HTR-8/SVneo (cell line): ENCODE measurements at places on chromosomes 4 and X.
A peak's percentile ranks its signal among the peaks of the same experiment; 100 is the strongest.

- no peak for DNase-seq
Measured at GRCh38 chr4:5707778-5708448, 446 bp downstream of the EVC2 start.

DNA sequence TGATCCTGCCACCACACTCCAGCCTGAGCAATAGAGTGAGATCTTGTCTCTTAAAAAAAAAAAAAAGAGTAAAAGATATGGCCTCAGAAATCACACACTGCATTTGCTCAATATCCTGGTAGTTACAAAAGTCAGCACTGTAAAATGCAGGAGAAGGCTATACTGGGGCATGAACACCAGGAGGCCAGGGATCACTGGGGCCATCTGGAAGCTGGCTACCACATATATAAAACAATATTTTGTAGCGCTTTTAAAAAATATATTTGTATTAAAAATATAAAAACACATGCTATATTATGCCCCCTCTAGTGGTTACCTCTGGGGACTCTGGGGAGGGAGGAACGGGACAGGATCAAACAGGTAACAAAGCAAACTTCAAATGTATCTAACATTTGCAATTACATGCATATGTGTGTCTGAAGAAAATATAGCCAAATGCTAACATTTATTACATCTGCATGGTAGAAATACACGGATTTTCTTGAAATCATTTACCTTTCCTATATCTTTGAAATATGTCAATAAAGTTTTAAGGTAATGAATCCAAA, 4.0 kb downstream of the C4orf46 start:
- peak; percentile 31 for DNase-seq

DNA sequence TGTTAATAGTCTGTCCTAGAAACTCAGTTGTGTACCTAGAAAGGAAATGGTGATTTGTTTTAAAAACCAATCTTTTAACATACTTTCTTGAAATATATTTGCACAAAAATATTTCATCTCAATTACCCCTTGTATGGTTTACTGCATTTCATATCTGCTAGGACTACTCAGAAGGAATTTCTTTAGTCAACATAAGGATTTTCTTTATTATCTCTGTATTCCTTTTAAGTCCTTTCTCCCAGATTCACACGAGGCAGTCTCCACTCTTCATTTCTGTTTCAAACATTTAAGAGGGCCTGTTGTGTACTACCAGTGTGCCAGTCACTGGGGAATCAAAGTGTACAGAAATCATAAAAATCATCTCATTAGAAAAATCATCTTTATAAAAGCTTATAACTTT, 28.8 kb downstream of the NFKB1 start:
- DNase-seq: no peak

GRCh38 chr4:76546327-76546726, 111.3 kb downstream of the SHROOM3 start:
- DNase-seq: no peak

DNA sequence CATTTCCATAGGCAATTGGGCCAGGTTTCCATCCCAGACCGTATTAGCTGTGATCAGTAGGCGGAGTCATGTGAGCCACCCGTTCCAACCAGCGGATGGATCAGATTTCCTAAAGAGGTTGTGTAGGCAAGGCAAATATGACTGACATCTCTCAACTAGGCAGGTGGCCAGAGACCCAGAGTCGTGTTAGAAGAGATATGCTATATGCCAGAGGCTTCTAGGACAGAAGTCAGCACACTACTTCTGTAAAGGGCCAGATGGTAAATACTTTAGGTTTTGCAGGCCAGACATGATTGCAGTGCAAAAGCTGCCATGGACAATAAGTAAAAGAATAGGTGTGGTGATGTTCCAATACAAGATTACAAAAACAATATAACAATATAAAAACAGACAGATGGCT, 788.4 kb downstream of the RPA4 start:
- no peak for DNase-seq

DNA sequence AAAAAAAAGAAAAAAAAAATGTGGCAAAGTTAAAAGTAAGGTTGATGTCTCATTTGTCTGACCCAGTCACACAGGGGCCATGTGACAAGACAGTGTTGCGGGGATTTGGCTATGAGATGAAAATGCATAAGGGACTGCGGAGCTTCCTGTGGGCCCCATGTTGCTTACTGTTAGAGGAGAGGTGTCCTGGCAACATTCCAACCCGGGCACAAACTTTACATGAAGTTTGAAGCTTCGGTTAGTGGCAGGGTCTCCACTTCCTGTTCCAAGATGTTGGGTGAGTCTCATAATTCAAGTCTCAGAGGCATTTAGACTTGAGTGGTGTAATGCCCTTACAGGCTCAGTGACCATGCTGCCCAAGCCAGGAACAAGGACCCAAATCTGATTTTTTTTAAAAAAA, 111.3 kb downstream of the MAML3 start:
- DNase-seq: no peak

GRCh38 chr4:8038719-8039251, 99.1 kb upstream of the AFAP1 start:
- no peak for DNase-seq

- DNase-seq: no peak
Measured at GRCh38 chr4:74997948-74998729, 65.2 kb downstream of the PARM1 start.

GRCh38 chr4:126718136-126718535, 914.6 kb upstream of the INTU start:
- peak; percentile 22 for DNase-seq

GRCh38 chrX:123801901-123802300, 58.0 kb upstream of the XIAP start:
- no peak for DNase-seq

DNA sequence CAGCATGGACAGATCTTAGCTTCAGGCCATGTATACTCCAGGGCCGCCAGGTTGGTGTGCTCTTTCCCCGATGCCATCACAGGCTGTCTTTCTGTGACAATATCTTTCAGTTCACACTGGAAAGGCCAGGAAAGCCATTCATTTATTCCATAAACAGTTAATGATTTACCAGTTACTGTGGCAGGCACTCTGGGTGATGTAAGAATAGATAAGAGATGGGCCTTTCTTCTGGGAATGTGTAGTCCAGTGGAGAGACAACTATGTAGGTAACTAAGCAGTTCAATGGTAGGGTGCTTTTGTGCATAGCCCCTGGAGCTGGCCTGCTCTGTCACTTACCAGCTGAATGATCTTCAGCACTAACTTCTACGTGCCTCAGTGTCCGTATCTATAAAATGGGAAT, 46.3 kb upstream of the LEF1 start:
- no peak for DNase-seq

- no peak for DNase-seq
Measured at GRCh38 chrX:106952988-106953387, 32.8 kb downstream of the CLDN2 start.

- DNase-seq: no peak
Measured at GRCh38 chr4:139559687-139560086, 3.7 kb upstream of the SETD7 start.

DNA sequence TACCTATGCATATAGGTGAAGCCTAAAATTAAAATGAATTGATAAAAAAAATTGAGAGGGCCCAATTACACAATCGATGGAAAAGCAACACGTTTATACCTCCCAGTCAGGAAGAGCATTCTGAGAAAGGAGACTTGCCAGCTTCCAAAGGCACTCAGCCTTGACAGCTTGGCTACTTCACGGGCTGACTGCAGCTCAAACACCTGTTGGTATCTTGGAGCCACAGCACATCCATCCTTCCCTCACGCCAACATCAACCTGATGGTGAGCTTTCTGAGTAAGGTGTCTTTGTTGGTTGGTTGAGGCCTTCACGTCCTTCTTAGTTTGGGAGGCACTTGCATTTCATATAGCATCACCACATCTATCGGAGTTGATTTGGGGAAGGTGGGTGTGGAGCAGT, 598.9 kb upstream of the DIPK2B start:
- no peak for DNase-seq

DNA sequence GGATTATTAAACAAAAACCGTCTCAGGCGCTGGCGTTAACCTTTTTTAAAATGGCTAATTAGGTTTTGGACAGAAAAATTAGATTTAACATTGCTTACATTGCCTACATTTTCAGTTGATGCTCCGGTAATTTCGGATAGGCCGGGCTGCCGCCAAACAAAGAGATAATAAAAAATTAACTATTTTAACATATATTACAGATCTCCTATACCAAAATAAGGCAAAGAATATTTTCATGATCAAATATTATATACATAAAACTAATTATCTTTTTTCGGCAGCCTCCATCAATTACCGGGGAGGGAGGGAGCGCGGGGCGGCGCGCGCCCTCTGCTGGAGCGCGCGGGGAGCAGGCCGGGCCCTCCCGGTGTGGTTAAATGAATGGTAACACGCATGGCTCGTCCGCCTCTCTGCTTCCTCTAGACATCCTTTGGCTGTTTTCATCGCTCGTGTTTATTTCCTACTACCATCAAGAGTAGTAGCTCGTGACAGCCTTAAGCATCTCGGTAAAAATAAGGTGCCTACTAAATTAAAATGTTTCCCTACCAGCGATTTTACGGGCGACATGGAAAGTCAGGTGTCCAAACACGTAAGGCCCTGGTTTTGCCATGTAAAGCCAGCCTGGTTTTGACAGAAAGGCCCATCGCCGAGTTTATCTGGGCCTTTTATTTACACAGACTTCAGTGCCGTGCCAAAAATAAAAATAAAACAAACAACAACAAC, 52.4 kb upstream of the TMEM33 start:
- DNase-seq: peak; percentile 64

GRCh38 chr4:26905172-26905571, 44.5 kb downstream of the STIM2 start:
- DNase-seq: no peak

DNA sequence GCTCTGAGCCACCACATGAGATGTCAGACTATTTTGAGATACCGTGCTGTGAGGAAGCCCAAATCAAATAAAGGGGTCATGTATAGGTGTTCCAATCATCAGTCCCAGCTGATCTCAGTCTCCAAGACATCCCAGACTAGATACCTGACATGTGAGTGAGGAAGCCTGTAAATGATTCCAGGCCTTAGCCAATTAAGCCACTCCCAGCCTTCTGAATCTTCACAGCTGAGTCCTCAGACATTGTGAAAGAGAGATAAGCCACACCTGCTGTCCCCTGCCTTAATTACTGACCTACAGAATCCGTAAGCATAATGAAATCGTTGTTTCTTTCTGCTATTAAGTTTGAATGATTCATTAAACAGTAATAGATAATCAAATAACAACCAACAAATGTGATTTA, 671.4 kb downstream of the ZNF674 start:
- DNase-seq: no peak

- no peak for DNase-seq
Measured at GRCh38 chr4:13529128-13529919, 15.0 kb downstream of the NKX3-2 start.

- DNase-seq: no peak
Measured at GRCh38 chr4:180203349-180203748, 2039.9 kb upstream of the TENM3 start.

DNA sequence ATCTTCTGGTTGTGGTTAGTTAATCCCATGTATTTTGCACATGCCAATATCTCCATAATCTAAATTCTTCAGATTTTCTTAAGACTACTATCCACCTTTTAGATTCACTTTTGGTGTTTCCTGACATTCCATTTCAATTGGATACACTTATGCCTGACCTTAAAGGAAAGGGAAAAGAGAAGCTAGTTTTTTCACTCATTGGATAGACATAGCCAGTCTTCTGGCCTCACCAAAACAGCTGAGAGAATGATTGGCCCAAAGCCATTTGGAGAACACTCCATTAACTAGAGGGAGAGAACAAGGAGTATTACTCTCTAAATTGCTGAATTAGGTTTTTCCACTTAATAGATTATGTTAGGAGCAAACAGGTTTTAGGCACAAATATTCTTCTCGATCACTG, 4.0 kb downstream of the PRPS1 start:
- no peak for DNase-seq

GRCh38 chr4:41408150-41408549, 129.8 kb upstream of the LIMCH1 start:
- no peak for DNase-seq

GRCh38 chrX:33333271-33333670, 121.9 kb upstream of the DMD start:
- DNase-seq: no peak

- DNase-seq: no peak
Measured at GRCh38 chr4:170651786-170652185, 562.0 kb upstream of the AADAT start.

DNA sequence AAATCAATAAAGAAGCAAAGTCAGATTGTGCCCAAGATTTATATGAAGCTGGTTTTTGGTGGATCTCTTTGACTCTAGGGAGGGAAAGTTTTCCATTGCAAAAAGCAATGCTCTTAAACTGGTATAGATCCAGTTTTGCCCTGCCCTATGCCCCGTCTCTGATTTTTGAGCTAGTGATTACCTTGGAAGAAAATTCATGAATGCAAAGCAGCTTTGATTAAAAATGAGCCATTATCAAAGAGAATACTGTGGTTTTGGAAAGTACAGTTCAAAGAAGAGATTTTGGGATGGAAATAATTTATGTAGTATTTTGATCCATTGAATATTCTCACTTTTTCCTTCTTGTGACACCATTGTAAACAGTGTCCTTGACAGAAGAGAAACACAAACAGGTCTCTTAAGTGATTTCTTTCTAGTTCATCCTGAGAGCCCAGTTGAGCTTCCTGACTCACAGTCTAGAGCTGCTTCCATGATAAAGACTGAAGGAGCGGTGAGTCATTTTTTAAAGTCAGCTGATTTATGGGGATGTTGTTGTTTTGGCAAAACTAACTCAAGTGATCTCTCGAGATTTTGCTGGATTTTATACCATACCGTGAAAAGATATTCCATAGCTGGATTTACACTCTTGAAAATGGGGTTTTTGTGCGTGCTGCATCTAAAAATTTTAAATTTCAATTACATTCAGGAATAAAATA, 76.7 kb downstream of the AFF1 start:
- peak; percentile 53 for DNase-seq

- DNase-seq: peak; percentile 57
Measured at GRCh38 chrX:16239211-16239610, 71.9 kb downstream of the MAGEB17 start.

DNA sequence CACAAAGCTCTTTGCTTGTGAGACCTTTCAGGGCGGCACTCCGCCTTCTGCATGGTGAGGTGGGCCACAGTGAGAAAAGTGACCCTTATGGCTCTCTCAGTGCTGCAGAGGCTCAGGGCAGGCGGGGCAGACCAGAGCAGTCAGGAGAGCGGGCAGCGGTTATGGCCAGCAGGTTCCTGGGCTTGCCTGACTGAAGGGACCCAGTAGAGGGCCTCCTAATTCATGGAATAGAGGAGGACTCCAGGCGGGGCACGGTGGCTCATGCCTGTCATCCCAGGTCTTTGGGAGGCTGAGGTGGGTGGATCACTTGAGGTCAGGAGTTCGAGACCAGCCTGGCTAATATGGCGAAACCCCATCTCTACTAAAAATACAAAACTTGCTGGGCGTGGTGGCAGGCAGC, 91.4 kb downstream of the CLNK start:
- DNase-seq: no peak
